Renal cortex interstitium (tissue), 15 donors: ENCODE measurements at places on chromosomes 1 and 21. TPM values are rescaled to one million over a fixed set of nuclear protein-coding genes. Genes with fewer than 3 reads are reported as not detected.

DNA sequence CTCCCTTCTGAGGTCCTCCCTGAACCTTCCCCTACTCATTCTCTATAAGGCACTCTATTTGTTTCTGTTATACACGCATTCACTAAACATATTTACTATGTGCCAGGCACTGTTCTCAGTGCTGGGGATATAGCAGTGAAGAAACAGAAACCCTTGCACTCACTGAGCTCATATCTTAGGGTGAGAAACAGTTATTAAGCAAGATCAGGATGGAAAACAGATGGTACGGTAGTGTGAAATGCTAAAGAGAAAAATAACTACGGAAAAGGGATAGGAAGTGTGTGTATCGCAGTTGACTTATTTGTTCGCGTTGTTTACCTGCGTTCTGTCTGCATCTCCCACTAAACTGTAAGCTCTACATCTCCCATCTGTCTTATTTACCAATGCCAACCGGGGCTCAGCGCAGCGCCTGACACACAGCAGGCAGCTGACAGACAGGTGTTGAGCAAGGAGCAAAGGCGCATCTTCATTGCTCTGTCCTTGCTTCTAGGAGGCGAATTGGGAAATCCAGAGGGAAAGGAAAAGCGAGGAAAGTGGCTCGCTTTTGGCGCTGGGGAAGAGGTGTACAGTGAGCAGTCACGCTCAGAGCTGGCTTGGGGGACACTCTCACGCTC, 572 bp downstream of the CYB5RL start:
- no peak for DNase-seq

TTC4 gene
- polyA plus RNA-seq = 32.8 TPM

GRCh38 chr1:19344372-19344810, 32.3 kb downstream of the SLC66A1 start:
- DNase-seq = no peak

GRCh38 chr1:84855168-84855567, 37.8 kb downstream of the LPAR3 start:
- DNase-seq = no peak

SAMD11 gene
- 80.7 TPM for polyA plus RNA-seq

LCE1B gene
- not detected for polyA plus RNA-seq

- no peak for DNase-seq
Observed at GRCh38 chr1:2425892-2426291, 13.5 kb upstream of the PEX10 start.

- no peak for DNase-seq
Observed at GRCh38 chr1:47411436-47411835, 4.6 kb upstream of the FOXE3 start.

- DNase-seq = no peak
Observed at GRCh38 chr1:190168893-190169280, 308.8 kb downstream of the BRINP3 start.

KCNT2 gene
- polyA plus RNA-seq = 12.2 TPM

ATP1A4 gene
- polyA plus RNA-seq = 0.32 TPM

MSH4 gene
- polyA plus RNA-seq = 0.26 TPM

GRCh38 chr21:38995731-38996130, 187.5 kb downstream of the PSMG1 start:
- no peak for DNase-seq

LCE1F gene
- polyA plus RNA-seq = not detected

MAEL gene
- polyA plus RNA-seq = 1.4 TPM

HIPK1 gene
- 41.4 TPM for polyA plus RNA-seq

- DNase-seq = no peak
Observed at GRCh38 chr1:186994897-186995296, 166.1 kb downstream of the PLA2G4A start.

- DNase-seq = no peak
Observed at GRCh38 chr1:6345009-6345408, 48.6 kb downstream of the ACOT7 start.

GRCh38 chr1:185139246-185139645, 17.5 kb downstream of the TRMT1L start:
- no peak for DNase-seq

DNA sequence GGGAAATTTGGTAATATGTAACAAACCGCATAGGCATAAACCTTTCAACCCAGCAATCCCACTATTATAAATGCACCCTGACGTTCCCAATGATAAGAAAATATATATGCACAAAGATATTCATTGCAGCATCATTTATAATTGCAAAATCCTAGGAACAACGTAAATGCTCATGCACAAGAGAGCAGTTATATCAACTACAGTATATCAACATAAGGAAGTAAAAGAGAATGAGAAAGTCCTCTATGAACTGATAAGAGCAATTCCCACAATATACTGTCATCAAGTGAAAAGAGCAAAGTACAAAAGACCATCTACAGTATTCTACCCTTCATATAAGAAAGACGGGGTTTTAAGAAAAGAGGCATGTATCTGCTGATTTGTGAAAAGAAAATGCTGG, 229.9 kb downstream of the SLC45A1 start:
- DNase-seq = no peak

DNA sequence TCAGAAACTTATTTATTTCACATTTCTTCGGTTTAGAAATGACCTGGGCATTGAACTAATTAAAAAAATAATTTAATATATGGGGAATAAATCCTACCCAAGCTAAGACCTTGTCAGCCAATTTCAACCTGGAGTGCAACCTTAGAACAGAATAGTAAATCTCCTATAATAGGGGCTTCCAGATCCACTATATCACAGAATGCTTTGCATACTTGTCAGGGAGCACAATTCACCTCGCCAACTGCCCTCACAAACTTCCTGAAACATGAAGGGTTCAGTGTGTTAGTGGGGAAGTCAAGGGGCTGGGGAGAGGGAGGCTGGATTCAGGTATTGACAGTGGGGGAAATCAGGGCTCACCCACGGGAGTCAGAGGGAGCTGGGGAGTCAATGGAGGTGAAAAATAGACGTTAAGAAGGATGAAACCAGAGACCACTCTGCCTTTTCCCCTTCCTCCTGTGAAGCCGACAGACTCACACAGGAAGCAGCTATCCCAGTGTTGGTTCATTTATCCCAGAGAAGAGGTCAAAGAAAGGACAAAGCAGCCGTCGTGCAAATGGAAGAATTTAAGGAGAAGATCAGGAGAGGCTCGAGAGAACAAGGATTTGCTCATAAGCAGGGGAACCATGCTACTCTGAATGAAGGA, 453.3 kb downstream of the NUF2 start:
- peak; percentile 33 for DNase-seq

DNA sequence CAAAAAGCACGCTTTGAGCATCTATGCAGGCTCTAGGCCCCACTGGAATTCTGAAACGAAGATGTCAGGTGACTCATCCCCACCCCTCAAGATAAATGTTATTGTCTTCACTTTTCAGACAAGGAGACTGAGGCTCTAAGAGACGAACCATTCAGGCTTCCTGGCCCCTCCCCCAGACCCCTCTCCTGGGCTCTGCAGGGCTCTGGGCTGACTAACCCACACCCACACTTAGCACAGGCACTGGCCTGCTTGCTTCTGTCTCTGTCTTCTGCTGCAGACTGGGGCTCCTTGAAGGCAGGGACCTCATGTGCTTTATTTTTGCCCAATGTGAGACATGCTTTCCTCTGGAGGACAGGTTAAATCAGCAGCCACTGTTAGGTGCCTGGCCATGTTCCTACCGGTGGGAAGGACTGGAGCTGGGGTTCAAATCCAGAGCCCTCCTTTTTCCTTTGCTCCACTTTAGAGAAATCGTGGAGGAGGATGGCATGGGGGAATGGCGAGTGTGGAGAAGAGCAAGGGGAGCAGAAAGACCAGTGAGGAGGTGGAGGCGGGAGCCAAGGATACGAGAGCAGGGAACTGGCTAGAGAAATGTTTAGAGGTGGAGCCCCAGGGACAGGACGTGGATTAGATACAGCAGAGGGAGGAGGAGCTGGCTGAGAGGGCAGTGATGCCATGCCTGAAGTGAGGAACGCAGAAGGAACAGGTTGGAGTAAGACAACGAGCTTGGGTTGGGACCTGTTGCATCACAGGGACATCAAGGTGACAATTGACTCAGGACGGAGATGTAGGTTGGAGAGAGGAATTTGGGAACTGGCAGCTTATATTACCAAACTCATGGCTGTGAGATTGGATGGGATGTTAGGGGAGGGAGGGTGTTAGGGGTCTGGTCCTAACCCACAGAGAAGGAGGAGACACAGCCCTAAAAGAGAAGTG, 1.7 kb downstream of the TMEM125 start:
- no peak for DNase-seq

- no peak for DNase-seq
Observed at GRCh38 chr21:37749132-37749531, 167.1 kb downstream of the KCNJ6 start.

DNA sequence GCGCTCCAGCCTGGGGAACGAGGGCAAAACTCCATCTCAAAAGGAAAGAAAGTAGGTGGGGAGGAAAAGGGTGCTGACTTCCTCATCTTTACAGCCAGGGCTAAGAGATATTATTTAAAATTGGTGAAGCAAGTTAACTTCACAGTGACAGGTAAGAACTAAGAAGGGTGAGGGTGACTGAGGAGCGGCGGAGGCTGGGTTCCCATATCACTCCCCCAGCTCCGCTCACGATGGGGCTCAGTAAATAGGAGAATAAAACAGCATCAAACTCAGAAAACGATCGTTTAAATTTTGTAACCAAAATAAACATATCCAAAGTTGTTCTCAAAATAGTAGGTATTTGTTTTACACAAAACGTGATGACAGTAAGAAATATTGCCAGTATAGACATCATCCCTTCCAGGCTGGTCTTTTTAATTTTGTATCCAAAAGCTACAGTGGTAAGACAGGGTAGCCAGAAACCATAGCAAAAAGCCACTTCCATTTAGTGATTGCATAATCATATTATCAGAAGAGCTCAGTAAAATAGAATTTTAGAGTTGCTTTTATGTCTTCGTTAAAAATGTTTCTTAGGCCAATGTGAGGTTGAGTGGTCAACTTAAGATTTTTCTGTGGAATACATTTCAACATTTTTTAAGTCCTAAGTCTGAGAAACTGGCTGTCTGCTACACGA, 26.2 kb upstream of the ADARB1 start:
- DNase-seq = no peak

KRTAP10-3 gene
- polyA plus RNA-seq = not detected

AMPD1 gene
- 0.06 TPM for polyA plus RNA-seq

DNA sequence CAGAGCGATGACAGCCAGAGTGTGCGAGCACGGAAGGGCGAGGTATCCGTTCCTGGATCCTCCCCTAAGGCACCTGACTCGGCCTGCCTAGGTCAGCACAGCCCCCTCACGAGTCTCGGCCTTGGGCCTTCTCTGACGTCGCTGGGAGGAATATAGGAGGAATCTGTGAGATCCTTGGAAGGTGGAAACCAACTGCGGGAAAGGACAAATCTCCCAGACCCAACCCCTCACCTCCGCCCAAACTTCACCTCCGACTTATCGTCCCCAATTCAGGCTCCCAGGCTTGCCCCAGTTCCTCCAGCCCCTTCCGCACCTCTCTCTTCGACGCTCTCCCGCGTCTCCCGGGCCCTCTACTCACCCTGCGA, 494 bp downstream of the APH1A start:
- DNase-seq = no peak

DNA sequence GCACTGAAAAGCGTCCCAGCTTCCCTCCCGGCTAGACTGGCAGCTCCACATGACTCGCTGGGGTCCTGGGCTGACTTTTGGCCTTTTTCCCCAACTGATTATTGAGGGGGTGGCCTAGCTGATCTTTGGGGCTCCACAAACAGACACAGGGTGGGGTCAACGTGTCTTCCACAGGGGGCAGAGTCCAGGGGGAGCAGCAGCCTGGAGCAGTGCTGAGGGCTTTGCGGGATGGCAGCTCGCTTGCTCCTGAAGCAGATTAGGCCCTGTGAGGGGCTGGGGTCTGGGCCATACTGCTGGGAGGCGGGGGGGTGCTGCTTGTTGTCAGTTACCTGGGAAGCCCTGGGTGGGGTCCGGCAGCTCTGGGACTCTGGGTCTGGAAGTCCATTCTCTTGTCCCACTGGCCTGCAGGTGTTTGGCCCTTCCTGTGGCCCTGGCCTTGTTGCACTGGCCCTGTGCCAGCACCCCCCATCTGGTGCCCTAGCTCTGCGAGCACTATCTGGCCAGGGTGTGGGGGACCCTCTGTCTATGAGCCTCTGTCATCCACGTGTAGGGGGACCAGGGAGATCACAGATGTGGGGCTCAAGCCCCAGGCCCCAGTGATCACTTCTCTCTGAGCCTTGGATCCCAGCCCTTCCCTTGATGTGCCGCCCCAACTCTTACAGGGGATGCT, 12.3 kb upstream of the HES5 start:
- no peak for DNase-seq

CFAP141 gene
- polyA plus RNA-seq = not detected

- DNase-seq = no peak
Observed at GRCh38 chr1:119321666-119322419, 46.7 kb upstream of the HAO2 start.
